ENCODE measurements at places on chromosomes 7 and 10.
A peak's percentile ranks its signal among the peaks of the same experiment; 100 is the strongest.

GRCh38 chr7:2644220-2644561 is 12.4 kb downstream of the TTYH3 start:
- no peak for DNase-seq

DNA sequence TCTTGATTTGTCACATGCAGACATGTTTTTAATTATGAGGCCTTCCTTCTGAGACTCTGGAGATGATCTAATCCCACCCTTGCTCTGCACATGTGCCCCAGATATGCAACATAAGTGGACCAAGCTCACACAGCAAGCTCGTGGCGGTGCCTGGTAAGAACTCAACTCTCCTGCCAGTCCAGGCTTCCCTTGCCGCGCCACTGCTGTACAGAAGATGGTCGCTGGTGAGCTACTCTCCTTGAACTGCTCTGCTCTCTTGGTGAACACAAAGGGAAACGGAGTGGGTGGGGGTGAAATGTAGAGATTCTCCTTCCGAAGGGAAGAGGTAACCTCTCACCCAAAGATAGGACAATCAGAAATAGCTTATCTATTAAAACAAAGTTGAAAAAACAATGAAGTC is 25.7 kb downstream of the MYOF start:
- no peak for DNase-seq

- DNase-seq: no peak
Measured at GRCh38 chr10:91941426-91941825, 17.9 kb downstream of the BTAF1 start.

- DNase-seq: no peak
Measured at GRCh38 chr7:2821161-2821841, 22.8 kb downstream of the GNA12 start.

DNA sequence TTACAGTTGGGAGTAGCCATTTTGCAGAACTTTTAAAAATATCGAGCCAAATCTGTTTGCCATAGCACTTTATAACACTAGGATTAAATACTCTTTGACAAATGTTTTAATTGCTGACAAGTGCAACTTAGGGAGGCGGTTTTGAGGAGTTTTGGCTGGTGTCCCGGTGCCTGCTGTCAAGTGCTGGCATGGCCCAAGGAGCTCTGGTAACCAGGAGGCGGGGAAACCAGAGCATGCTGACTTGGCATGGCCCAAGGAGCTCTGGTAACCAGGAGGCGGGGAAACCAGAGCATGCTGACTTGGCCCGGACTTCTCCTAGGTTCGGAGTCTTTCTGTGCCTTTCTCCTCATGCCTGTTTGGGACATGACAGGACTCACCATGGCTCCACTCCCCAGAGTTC is 30.8 kb upstream of the ZNF32 start:
- peak; percentile 91 for DNase-seq

GRCh38 chr10:28555358-28555757 is 22.4 kb downstream of the WAC start:
- no peak for DNase-seq

GRCh38 chr7:152056621-152057274 is 31.3 kb downstream of the GALNT11 start:
- DNase-seq: no peak

DNA sequence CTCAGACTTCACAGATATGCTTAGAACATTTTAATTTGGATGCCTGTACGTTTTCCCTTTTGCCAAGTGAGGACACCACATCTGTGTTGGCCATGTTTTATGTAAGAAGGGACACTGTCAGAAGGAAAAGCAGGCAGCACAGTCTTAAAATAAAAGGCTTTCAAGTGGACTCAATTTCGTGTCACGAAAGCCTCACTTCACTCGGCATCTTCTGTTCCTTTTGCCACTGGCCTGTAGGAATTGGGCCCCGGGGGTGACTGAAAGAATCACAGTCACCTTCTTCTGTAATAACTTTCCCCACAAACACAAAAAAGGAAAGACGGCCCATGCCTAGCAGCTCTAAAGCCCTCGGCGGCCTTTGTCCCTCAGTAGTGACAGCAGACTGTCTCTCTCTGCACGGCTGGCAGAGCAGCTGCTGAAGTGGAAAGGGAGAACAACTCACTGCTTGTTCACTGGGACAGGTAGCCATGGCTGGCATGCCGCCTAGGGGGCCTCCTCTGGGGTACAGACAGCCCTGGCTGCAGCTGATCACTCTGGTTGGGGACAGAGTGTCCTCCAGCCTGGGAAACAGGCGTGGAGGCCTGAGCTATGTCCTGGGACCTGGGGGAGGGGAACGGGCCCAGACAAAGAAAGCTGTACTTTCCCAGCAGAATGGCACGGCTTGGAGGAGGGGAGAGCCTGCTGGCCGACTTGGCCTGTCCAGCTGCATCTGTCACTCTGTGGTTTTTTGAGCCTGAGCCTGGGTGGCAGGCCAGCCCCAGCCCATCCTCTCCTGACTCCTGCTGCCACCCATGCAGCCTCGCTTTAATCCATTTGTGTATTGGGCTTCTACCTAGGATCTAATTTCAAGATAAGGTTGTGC is 4.4 kb downstream of the RASSF4 start:
- DNase-seq: peak; percentile 85

- no peak for DNase-seq
Measured at GRCh38 chr10:99372546-99373271, 43.6 kb downstream of the CNNM1 start.

GRCh38 chr10:14543046-14543903 is 212.6 kb upstream of the FRMD4A start:
- peak; percentile 73 for DNase-seq

DNA sequence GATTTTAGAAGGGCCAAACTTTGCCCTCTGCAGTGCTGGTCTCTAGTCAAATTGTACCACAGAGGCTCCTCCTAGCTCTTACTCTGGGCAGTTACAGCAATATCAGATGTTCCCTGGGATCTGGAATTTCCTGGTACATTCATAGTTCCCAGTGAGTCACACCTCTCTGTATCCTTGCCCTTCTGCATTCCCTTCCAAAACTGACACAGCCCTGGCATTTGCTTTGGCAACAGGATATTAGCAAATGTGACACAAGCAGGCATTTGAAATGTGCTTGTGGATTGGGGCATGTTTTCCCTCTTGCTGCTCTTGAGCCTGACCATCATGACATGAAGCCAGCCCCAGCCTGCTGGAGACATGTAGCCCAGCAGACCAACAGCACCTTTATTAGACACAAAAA is 284.7 kb upstream of the AKR1E2 start:
- no peak for DNase-seq

GRCh38 chr7:20440472-20441105 is 109.9 kb downstream of the ITGB8 start:
- no peak for DNase-seq

- DNase-seq: no peak
Measured at GRCh38 chr10:125866421-125867029, 14.6 kb downstream of the DHX32 start.

GRCh38 chr7:139924461-139924860 is 95.4 kb downstream of the TBXAS1 start:
- no peak for DNase-seq

- no peak for DNase-seq
Measured at GRCh38 chr10:3895045-3895631, 110.1 kb upstream of the KLF6 start.

DNA sequence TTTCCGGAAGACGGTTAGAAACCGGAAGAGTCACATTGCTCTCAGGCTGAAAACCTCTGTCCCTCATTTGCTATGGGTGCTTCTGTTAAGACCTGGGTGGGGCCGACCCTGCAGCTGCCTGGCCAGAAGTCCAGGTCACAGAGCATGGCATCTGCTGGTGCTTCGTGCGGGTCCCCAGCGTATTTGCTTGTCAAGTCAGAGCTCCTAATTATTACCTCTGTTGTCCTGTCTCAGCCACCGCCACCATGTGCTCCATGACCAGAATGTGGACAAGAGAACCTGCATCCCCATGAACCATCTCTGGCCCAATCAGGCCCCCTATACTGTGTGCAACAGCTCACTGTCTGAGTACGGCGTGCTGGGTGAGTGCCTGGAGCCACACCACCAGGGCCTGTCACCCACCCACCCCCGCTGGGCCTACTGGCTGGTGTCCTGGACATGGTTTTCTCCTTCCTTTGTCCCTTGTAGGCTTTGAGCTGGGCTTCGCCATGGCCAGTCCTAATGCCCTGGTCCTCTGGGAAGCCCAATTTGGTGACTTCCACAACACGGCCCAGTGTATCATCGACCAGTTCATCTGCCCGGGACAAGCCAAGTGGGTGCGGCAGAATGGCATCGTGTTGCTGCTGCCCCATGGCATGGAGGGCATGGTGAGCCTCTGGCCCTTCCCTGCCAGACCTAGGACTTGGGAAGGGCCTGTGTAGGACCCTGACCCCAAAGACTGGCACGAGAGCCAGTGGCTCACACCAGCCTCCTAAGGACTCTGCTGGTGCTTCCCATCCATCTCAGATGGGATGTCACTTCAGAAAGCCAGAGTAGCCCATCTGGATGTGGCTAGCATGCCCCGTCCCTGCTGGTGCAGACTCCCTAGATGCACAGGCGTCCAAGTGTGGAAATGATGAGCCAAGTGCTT is 51.3 kb upstream of the ZMIZ2 start:
- no peak for DNase-seq

DNA sequence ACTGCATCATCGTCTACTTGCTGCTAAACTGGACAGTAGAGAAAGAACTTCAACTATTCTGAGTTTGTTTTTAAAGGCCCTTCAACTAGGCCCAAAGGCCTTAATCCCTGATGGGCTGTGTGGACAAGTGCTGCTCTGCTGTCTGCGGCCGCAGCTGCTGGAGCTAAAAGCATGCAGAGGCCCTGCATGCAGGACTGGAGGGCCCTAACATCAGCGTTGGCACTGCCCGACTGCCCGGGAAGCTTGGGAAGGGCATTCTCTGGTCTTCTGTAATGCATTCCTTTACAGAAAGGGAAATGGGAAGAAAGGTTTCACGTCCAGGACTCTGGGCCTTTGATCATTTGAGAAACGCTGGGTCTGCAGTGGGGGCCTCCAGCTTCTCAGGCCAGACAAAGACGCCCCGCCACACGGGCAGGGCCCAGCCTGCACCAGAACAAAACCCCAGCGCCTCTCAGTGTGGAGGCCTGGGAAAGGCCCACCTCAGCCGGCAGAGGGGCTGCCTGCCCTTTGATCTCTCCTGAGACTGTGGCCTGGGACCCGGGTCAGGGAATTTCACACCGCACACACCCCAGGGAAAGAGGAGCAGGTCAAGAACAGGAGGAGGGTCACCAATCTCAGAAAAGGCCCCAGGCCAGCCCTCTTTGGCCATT is 229.3 kb downstream of the DNAJB6 start:
- no peak for DNase-seq

Measured in lower lobe of right lung (tissue), 2 donors.